ENCODE measurements at places on chromosomes 3 and 15.

- no peak for DNase-seq
Observed at GRCh38 chr15:49621887-49622286, 1.0 kb downstream of the DTWD1 start.

GRCh38 chr3:106130384-106131198 is 261.8 kb upstream of the CBLB start:
- no peak for DNase-seq

- DNase-seq: no peak
Observed at GRCh38 chr3:52606373-52607085, 70.1 kb downstream of the UQCC5 start.

DNA sequence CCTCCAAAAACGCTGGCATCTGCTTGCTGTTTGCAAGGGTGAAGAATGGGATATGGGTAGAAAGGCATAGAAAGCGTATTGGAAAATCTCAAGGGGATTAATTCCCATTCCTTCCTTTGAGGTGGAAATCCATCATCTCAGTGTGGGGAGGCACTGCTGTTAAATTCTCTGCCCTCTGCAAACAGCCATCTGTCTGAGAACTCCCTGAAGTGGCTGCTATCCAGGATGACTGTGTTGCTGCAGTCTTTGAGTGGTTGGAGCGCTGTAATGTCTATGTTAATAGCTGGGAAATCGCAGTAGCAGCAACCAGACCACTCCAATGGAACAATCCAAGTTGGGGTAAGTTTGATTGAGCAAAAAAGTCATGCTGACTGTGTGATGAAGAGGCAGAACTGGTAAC is 625.9 kb downstream of the NLGN1 start:
- no peak for DNase-seq

DNA sequence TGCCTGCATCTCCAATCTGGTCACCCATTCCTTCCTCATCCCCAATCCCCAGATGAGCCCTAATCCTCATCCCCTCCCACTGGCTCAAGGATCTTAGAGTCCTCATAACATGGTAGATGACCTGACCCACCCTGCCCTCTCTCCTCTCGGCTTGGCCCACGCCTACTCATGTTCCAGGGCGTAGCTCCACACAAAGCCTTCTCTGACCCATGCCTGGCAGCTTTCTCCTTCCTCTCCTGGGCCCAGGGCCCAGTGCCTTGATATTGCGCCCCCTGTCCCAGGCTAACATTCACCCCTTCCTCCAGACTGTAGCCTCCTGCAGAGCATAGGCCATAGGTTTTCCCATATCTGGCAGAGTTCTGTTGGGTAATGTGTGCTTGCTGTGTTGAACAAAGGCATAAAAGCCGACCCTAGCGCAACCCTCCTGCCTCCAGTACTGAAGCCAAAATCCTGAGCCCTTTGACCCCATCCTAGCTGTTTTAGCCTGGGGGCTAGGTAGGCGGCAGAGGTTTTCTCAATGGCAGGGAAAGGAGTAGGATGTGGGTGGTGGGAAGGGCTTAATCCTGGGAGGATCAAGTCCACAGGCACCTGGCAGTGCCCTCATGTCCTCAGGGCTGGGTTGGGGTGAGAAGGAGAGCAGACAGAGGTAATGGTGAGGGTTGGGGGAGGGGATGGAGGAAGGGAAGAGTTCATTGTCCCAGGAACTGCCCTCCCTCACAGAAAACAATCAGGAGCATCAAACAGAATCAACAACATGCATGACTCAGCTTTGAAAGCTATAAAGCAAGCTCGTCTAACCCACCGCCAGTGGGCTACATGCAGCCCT is 35.5 kb downstream of the MESD start:
- no peak for DNase-seq

DNA sequence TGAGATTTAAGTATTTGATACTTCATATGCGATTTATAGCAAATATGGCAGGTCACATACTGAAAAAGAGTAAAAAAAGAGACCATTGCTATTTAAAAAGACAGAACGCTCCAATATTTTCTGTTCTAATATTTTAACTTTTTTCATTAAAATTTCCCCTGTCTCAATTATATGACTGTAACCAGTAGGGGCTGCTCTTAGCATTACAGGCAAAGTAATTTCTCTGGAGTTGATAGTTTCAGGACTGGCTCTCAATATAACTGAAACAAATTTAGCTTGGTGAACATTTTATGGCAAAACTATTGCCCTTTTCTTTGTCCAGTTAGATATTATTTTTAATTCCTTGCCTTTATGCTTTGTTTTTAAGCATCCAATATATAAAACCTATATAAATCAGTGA is 286.3 kb upstream of the ROBO2 start:
- no peak for DNase-seq

- DNase-seq: no peak
Observed at GRCh38 chr15:99509686-99510461, 55.9 kb upstream of the MEF2A start.

GRCh38 chr3:156673732-156674045 is 701 bp upstream of the TIPARP start:
- DNase-seq: no peak

GRCh38 chr3:131819381-131820055 is 215.3 kb downstream of the CPNE4 start:
- DNase-seq: no peak

- DNase-seq: no peak
Observed at GRCh38 chr15:50883903-50884302, 24.6 kb upstream of the AP4E1 start.

DNA sequence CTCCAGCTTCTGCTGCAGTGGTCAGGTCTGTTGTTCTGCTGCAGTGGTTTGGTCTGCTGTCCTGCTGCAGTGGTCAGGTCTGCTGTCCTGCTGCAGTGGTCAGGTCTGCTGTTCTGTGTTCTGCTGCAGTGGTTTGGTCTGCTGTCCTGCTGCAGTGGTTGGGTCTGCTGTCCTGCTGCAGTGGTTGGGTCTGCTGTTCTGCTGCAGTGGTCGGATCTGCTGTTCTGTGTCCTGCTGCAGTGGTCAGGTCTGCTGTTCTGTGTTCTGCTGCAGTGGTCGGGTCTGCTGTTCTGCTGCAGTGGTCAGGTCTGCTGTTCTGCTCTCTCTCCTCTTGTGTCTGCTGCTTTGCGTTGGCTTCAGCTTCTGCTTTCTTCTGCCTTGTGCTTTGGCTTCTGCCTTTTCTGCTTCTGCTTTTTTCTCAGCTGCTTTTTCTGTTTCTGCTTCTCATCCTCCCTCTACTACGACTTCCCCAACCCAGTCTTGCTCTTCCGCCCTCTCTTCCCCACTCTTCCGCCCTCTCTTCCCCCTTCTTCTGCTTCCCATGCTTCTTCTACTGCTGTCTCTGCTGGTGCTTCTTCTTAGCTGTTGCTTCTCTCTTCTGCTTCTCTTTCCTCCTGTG is 50.7 kb downstream of the FAM43A start:
- DNase-seq: no peak

- no peak for DNase-seq
Observed at GRCh38 chr15:92449476-92449875, 55.8 kb downstream of the ST8SIA2 start.

- DNase-seq: no peak
Observed at GRCh38 chr15:57533448-57533799, 58.3 kb upstream of the MYZAP start.

DNA sequence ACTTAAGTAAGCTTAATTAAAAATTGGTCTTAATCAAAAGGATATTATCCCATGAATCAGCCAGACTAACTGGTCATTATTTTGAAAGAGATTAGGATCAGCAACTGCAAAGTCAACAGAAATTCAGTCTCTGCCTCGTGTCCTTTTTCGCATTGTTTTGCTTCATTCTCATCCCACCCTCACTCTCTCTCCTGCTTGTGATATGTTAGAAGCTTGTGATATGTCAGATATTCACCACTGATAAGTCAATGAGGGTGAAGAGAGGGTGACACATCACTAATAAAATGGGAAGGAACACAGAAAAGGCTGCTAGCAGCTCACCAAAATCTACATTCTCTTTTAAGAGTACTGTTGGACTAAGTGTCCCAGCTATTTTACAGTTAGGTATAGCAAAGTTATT is 146.1 kb downstream of the SUCNR1 start:
- no peak for DNase-seq

DNA sequence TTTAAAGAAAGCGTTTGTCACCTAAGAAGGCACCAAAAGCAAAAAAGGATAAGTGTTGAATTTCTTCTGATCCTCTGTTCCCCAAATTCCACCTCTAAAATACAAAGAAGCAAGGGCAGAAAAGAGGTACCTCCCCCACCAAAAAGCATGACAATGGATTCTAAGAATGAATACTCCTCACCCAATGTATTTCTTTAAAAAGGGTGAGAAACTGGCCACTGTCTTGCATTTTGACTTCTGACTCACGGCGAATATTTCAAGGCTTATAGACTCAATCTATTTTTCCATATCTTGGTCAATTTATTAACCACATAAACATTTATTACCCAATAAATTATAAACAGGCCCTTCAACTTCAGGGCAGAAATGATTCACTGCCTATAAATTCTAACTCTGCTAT is 131.1 kb downstream of the NR1I2 start:
- DNase-seq: no peak

GRCh38 chr15:47950447-47950846 is 170.3 kb upstream of the SLC24A5 start:
- DNase-seq: no peak

DNA sequence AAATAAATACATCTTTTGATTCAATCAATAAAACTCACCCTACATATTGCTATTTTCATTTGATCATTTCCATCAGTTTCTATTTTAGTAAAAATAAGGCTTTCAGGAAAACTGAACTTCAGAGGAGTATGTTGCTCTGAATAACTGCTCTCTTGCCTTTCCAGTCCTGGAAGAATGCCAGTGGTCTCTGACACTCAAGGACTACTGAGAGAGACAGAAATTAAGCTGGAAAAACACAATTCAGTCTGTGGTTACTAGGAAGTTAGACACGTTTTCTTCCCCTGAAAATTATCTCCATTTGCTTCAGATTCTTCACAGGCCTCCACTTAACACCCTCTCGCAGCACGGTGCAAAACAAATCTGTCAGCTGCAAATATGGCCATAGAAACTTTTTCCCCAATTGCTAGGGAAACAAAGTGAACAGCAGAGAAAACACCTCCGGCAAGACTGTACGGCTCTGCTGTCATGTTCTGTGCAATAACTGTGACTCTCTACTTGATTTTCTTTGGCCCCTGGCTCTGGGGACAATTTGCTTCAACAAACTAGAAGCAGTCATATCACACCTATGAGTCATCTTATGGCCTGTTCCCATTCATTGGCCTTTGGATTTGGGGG is 353.0 kb downstream of the MAGI1 start:
- DNase-seq: no peak

DNA sequence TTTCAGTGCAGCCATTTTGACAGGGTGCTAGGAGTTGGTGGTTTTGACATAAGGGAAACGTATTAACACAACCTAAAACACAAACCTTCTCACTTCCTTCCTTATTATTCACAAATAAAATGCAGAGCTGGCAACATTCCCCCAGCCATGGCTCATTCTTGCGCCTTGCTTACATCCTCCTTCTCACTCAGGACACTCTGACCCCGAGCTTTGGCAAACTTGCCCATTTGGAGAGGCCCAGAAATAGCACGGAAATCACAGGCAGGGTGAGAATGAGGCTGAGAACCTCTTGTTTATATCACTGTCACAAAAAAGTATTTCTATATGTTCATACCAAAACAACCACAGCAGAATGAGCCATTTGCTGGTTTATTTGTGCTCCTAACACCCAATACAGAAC is 244.3 kb downstream of the NTRK3 start:
- no peak for DNase-seq

DNA sequence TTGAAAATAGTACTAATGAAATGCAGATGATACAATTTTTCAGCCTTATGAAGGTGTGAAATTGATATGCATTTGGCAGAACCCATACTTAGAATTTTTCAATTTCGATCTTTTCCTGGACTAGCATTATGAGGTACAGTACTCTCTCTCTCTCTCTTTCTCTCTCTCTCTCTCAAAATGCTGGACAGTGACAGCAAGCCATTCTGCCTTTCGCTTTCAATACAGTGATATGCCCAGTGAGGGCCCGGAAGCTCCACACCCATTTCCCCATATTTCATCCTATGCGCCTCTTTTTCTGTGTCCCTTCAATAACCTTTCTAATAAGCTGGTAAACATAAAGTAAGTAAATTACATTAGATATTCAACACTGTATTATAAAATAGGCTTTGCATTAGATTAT is 595.0 kb upstream of the UBE2E2 start:
- DNase-seq: no peak

DNA sequence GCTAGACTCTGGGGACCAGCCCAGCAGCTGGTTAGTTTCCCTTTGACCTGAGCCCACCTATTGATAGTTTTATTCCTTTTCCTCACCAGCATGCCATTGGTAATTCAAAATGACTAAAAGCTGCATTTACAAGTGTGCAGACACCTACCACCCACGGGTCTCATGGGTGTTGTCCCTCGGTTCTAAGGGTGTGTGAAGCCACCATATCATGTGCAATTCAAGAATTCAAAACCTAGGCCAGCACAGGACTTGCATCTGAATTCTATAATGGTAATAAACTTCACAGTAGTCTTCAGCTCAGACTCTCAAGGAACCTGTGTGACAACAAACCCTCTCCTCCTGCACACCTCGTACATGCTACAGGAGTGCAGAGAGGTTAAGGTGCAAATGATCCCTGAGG is 55.3 kb downstream of the NTRK3 start:
- DNase-seq: no peak

DNA sequence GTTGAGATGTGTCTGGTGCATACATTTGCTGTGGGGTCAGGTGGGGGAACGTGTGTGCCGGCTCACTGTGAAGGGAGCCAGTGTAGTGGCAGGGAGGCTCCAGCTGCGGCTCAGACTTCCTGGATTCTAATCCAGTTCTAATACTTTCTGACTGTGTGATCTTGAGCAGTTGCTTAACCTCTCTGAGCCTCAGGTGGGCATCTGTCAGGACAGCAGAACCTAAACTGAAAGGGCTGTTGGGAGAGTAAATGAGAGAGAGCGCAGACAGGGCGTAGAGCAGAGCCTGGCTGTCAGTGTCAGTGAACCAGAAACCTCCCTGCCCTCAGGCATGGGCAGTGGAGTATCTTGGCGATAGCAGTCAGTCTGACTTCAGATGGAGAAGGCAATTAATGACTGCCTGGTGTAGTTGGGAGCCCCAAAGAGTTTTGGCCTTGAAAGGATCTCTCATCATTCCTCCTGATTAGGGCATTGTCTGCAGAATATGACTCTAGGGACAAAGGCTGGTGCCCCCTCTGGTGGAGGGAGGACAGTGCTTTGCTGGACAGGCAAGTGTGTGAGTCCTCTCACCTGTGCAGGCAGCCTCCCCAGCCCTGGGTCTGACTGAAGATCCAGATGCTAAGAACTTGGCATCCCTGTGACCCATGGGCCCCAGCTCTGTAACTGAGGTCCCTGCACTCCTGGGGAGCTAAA is 9.6 kb downstream of the KBTBD13 start:
- DNase-seq: no peak

GRCh38 chr3:29331456-29332194 is 50.8 kb downstream of the RBMS3 start:
- no peak for DNase-seq

- DNase-seq: peak; percentile 28
Observed at GRCh38 chr3:135965506-135966270, at the start of gene PPP2R3A. Gene PPP2R3A (plus strand): TSS chr3:135965728. CDS start chr3:136001499, 35,771 bp downstream.

- peak; percentile 82 for DNase-seq
Observed at GRCh38 chr3:50587806-50588758, 18.8 kb downstream of the HEMK1 start.

- DNase-seq: no peak
Observed at GRCh38 chr3:134426660-134427181, 52.5 kb upstream of the AMOTL2 start.

GRCh38 chr3:11509173-11510000 is 134.3 kb downstream of the VGLL4 start:
- no peak for DNase-seq

- DNase-seq: no peak
Observed at GRCh38 chr15:87881026-87881425, 375.5 kb downstream of the NTRK3 start.

GRCh38 chr15:49472338-49472737 is 49.3 kb downstream of the FGF7 start:
- no peak for DNase-seq

GRCh38 chr3:171334465-171334811 is 125.8 kb downstream of the TNIK start:
- no peak for DNase-seq
